ENCODE measurements at places on chromosomes 7 and 10. TPM values are rescaled to one million over a fixed set of nuclear protein-coding genes. Genes with fewer than 3 reads are reported as not detected.

- no peak for DNase-seq
Measured at GRCh38 chr7:44112997-44113763, 9.0 kb downstream of the AEBP1 start.

IDI2 gene
- 0.17 TPM for polyA plus RNA-seq

MMD2 gene
- polyA plus RNA-seq: 0.06 TPM

- DNase-seq: peak; percentile 52
Measured at GRCh38 chr10:132659206-132660091, 121.9 kb downstream of the INPP5A start.

CLCN1 gene
- polyA plus RNA-seq: not detected

GRCh38 chr7:44195889-44196288 is 4.9 kb upstream of the YKT6 start:
- no peak for DNase-seq

GRCh38 chr7:116433246-116433645 is 66.3 kb upstream of the CAV2 start:
- DNase-seq: no peak

ARHGAP22 gene
- 2.6 TPM for polyA plus RNA-seq

DNA sequence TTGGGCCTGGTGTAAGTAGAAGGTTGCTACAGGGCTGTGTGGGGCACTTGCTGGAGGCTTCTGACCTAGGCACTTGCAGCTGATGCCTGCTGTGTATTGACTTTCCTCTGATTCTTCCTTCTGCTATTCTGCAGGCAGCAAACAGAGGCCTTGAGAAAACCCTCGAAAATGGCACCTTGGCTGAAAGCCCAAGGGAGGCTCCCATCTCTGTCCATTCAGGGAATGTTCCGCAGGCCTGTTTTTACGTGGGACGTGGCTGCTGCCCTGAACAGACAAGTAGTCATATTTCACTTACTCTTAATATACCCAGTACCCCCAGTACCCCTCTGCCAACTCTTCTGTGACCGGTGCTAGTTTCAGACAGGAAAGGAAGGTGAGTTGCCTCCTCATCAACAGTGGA is 664.7 kb downstream of the INHBA start:
- DNase-seq: no peak

DNA sequence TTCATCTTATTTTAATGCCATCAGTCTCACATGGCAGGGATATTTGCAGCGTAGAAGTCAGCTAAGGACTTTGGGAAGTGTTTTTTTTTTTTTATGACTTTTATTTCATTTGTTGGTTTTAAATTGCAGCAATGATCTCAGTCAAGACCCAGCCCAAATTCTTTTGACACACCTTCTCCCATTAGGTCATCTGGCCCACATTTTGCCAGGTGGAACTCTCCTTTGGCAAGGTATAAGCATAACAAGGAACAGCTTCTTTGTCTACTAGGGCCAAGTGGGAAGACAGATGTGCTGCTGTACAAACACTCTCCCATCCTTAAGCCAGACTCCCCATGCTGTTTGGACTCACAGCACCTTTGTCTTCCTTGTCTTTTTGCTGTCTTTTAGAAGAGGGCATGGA is 41.8 kb downstream of the PLEKHA8 start:
- DNase-seq: no peak

TRIM56 gene
- polyA plus RNA-seq: 23.4 TPM

All from left lung (tissue), 14 donors.